ENCODE measurements at places on chromosomes 12 and 14. TPM values are rescaled to one million over a fixed set of nuclear protein-coding genes. Genes with fewer than 3 reads are reported as not detected.
A peak's percentile ranks its signal among the peaks of the same experiment; 100 is the strongest.

DNA sequence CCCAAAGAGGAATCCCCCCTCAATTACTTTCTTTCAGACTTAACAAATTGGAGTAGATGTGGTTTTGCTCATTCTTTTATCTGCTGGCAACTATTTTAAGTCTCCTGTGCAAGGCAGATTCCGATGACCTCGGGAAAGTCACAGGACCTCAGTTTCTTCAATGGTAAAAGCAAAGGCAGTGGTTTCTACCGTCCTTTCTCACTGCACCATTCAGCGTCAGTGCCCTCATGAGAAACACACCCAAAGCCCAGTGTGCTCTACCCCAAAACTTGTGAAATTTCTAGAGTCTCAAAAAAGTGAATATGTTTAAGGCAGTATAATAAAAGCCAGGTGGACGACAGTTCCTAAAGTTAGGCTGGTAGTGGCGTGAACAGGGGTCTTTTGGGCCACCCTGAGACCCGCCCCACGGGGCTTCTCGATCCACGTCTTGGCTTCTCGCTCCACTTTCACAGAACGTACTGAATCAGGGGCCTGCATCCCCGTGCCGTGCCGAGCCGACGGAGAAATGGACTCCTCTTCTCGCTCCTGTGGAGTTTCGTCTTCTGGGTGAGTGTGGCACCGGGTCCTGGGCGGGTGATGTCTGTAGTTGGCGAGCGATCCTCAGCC, 1.3 kb upstream of the ARHGAP5 start:
- peak; percentile 52 for DNase-seq

The TMEM179 gene
- 1.7 TPM for total RNA-seq

The KRT80 gene
- total RNA-seq = not detected

DNA sequence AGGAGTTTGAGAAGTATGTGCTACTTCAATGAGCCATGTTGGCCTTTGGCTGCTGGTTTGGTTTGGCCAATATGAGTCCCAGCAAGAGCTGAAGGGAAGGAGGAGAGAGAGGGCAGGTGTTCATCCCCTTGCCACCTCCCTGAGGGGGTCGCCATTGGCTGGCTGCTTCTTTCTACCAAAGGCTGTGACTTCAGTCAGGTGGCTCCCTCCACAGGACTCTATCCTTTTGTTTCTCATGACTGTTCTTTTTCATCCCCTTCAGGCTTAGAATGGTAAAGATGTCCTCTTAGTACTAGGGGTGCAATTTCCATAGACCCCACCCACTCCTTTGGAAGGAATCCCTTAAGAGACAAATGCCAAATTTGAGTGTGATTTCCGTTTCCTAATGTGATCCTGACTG, 31.2 kb upstream of the OTOGL start:
- no peak for DNase-seq

The LMNTD1 gene
- not detected for total RNA-seq

DNA sequence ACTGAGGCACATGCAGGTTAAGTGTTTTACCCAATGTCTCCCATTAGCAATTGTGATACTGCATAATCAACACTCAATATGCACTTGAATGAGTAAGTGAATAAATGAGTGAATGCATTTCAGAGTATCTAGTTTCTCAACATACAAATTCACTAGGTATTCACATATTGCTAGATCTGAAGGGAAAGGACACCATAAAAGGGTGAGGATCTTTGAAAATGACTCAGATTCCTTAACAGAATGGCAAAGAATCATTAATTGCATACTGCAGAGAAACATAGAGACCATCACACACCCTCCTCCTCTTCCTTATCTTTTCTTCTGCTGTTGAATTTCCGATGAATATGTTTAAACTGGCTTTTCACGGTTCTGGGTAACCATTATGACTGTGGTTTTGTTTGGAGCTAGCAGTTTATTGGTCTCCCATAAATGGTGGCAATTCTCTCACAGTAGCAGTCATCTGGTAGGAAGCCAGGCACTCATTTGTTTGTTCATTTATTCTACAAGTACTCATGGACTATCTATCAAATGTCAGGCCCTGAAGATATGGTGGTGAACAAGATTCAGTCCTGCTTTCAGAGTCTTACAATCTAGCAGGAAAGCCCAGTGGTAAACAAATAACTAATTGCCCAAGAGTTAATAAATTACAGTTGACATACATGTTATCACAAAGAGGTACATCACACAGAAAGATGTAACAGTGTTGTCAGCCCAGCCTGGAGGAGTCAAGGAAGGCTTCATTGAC, 70.2 kb downstream of the LLPH start:
- DNase-seq = no peak

The MSI1 gene
- 3.4 TPM for total RNA-seq

The TRHDE gene
- 3.9 TPM for total RNA-seq

The FAM90A1 gene
- total RNA-seq = 0.11 TPM

DNA sequence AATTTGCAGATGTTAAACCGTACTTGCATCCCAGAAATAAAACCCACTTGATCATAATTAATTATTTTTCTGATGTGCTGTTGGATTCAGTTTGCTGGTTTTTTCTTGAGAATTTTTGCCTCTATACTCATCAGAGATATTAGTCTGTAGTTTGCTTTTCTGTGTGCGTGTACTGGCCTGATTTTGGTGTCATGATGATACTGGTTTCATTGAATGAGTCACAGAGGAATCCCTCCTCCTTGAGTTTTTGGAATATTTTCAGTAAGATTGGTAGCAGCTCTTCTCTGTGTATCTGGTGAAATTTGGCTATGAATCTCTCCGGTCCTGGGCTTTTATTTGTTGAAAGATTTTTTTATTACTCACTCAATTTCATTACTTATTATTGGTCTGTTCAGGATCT, 100.4 kb upstream of the PMCH start:
- DNase-seq = no peak

DNA sequence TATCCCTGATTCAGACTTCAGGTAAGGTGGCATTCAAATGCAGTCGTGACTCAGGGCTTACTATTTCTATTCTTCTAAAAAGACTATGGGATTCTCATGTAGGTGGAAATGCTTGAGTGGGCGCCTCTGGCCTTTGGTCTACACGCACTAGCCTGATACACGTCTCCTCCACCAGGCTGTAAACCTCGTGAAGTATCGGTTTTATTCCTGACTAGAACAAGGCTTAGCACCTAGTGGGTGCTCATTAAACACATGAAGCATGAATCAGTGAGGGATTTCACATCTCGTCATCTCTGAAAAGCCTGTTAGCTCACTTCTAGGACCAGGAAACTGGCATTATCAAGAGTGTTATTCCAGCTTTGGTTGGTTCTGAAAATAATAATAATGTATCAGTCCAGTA, 17.7 kb upstream of the HNF1A start:
- DNase-seq = no peak

DNA sequence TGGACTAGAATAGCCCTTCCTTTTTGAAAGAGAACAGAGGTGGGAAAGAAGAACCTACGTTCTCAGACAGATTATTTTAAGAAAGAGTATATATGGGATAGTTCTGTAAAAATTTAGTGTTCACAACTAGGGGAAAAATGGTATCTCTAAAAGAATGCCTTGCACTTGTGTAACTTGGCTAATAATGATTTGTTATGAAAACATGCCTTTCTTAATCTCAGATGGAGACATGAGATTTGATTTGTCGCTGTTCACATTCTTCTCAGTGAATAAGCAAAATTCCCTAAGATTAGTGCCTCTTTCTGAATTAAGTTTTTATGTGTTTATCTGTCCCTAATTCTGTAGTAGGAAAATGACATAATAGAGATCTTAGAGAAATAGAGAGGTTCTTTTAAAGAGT, 100.8 kb downstream of the USP15 start:
- DNase-seq = no peak

The CLEC2A gene
- not detected for total RNA-seq

- no peak for DNase-seq
Observed at GRCh38 chr14:64761441-64762043, 57.3 kb downstream of the PLEKHG3 start.

DNA sequence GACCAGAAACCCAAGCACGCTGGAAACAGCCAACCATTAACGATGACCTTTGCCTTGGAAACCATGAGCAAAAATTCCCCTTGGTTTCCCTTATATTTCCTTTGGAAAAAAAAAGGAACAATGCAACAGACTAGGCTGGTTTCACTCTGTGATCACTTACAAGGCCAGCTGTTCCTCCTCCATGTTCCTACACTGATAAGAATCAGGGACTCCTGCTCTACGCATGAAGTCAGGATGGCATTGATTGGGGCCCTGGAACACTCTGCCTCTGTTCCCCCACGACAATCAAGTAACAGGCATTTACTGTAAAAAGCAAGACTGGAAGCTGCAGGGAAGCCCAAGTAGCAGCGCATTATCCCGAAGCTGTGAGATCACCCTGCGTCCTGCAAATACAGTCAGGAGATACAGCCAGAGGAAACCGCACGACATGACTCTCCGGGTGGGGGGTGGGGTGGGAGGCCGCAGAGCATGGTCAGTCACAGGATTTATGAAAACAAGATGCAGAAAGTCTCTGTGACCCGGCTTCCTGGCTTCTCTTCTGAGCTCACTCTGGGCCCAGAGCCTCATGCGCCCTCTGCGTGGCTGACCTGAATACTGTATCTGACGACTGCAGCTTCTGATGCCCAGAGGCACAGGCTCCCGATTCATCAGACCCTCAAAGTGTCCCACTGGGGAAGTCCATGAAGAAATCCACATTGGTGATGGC, 31.1 kb downstream of the SSH1 start:
- no peak for DNase-seq

DNA sequence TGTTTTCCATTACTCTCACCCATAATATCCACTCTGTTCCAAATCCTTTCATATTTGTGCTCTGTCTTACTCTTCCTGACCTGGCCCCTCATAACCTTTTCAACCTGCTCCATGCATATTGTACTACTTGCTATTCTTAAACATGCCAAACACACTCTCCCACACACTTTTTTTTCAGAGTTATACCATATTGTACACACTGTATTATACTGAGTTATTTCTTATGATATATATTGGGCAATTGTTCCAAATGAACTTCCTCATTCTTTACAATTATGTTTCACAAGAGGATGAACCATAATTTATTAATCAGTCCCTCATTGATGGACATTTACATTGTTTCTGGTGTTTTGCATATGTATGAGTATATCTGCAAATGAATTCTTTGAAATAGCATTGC, 18.5 kb downstream of the ATL1 start:
- no peak for DNase-seq

The ARHGEF25 gene
- total RNA-seq = 14.9 TPM

- no peak for DNase-seq
Observed at GRCh38 chr12:110697236-110697635, 8.3 kb upstream of the HVCN1 start.

- no peak for DNase-seq
Observed at GRCh38 chr14:90755661-90756304, 60.4 kb downstream of the TTC7B start.

GRCh38 chr14:74572726-74573301, 39.2 kb downstream of the LTBP2 start:
- DNase-seq = no peak

GRCh38 chr12:19779395-19780056, 340.2 kb downstream of the AEBP2 start:
- no peak for DNase-seq

The RPL10L gene
- 9.6 TPM for total RNA-seq

DNA sequence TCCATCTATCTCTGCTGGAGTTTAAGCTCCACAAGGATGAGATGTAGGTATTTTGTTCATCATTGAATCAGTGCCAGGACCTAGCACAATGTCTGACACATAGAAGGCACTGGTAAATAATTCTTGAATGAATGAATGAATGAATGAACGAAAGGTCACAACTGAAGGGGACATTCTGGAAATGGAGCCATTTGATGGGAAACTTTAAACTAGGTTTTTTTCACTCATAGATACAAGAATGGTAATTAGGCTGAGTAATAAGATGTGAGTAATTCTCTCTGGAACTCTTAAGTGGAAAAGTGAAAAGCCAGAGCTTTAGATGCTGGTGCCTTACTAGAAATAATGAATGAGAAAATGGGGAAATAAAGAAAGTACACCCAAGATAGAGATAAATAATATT, 44.3 kb downstream of the SCN8A start:
- DNase-seq = no peak

Measured in left colon (tissue), 2 donors.